AG08396 (cell line): ENCODE measurements at places on chromosomes 4 and X.

DNA sequence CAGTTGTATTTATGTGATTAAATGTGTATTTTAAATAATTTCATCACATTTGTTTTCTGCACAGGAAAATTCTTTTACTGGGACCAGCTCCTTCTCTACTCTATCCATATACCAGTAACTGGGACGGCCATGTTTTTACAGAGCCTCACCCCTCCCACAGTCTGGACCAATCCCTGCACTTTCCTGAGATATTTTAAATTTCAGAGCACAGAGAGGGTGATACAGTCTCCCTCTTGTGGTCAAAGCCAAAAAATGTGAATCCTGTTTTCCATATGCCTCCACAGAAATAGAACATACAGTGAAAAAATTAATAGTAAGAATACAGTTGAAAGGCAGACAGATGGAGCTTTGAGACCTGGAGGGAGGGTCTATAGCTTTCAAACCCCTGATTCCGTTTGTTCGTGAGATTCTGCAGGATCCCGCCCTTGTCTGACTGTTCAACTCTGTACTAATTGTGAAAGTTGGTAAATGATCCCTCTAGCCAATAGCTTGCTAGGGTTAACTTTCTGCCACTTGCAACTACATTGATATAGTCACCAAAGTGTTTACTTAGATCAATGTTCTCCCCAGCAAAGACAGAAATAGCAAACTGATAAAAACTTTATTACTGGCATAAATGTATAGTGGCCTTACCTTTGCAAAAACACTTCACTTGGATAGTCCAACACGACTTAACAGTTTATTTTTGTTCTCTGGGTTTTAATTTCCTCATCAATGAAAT, 172.2 kb downstream of the PPARGC1A start:
- DNase-seq, result peak; percentile 50

DNA sequence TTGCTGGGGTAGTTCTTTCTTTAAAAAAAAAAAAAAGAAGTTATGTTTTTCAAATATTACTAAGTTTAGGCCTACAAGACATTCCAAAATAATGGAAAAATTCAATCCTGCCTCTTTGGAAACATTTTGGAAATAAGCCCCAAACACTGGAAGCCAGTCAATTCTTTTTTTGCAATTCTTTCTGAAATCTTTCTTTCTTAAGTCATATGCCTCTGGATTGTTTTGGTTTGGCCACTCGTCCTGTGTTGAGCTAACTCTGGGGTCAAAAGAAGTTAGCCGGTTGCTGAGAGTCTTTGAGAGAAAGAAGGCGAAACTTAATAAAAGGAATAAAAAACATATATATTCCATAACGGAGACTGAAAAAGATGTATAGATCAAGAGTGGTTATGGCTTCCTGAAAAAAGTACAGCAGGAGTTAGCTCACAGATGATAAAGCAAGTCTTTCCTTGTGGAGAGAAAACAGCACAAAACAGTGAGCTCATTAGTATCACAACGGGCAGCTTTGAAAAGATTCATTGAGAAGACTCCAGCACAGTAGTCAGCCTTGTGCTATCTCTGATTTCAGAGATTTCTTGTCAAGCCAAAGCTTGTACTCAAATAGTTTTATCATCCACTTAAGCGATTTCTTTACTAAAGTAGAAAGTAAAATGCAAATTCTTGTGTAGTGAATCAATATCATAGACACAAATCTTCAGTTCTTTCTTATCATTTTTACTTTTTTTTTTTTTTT, 64.8 kb downstream of the PLS3 start:
- DNase-seq, result peak; percentile 6

DNA sequence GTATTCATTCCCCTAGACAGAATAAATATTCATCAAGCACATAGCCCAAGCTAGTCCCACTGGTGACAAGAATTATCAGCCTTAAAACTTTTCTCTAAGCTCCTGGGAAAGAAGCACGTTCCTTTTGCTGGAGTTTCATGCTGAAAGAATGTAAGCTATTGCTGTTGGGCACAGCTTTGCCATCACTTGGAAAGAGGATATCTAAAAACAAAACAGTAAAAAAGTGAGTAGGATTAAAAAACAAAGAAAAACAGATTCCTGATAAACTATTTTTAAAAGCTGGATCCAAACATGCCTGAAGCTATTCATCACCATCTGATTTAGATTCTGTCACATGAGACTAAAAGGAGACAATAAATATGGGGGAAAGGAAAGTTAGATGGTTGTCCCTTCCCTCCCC, 176.8 kb downstream of the SCFD2 start:
- peak; percentile 39 for DNase-seq

DNA sequence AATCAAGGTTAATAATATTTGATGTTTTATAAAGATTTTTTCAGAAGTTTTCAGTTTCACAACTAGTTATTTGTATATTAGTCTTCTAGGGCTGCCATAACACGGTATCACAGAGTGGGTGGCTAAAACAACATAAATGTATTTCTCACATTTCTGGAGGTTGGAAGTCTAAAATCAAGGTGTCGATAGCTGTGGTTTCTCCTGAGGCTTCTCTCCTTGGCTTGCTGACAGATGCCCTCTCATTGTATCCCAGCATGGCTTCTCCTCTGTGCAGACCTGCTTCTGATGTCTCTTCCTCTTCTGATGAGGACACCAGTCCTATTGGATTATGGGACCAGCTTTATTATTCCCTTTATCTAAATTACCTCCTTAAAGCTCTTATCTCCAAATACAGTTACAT, 1456.6 kb downstream of the STIM2 start:
- DNase-seq, result no peak

GRCh38 chr4:150316332-150317205, 238.3 kb downstream of the DCLK2 start:
- no peak for DNase-seq

GRCh38 chr4:121707344-121707743, 10.6 kb upstream of the ANXA5 start:
- no peak for DNase-seq

- DNase-seq, result no peak
Measured at GRCh38 chrX:22373766-22374165, 101.1 kb downstream of the CBLL2 start.

- DNase-seq, result no peak
Measured at GRCh38 chrX:136856551-136856950, 24.0 kb downstream of the RBMX start.

GRCh38 chrX:112233164-112233563, 150.6 kb upstream of the TRPC5 start:
- DNase-seq, result no peak

DNA sequence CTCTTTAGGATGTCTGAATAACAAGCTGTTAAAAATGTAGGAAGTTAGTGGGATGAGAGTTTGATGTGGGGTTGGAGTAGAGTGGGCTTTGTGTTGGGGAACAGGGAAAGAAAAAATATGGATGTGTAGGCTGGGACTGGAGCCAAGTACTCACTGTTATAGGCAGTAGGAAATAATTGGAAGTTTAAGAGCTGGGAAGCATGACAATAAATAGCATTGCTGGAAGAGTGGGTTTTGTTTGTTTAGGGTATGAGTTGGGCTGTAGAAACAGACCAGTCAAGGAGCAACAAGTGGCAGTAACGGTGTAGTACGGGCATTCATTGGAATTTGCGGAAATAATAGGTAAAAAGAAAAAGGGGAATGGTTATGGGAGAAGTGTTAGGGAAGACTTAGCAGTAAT, 81.6 kb downstream of the KDM6A start:
- DNase-seq, result no peak

DNA sequence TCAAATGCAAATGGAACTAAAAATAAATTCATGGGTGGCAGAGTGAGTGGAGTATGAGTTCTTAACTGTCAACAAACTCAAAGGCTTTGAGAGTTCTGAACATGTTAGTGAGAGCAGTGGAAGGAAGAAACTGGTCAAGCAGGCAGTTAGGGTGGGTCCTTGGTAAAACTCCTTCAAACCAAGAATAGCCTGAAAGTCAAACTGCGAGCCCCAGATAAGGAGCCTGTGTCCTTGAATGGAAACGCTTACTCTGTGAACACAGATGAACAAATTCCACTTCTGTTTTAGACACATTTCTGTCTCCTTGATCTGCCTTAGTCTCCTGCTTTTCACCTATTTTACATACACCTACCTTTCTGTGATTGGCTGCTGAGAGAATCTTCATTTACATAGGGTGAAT, 129.4 kb upstream of the PCDH18 start:
- DNase-seq, result no peak

GRCh38 chrX:138487866-138488265, 223.7 kb downstream of the FGF13 start:
- no peak for DNase-seq

GRCh38 chr4:46124773-46125413, 1.0 kb upstream of the GABRG1 start:
- no peak for DNase-seq

DNA sequence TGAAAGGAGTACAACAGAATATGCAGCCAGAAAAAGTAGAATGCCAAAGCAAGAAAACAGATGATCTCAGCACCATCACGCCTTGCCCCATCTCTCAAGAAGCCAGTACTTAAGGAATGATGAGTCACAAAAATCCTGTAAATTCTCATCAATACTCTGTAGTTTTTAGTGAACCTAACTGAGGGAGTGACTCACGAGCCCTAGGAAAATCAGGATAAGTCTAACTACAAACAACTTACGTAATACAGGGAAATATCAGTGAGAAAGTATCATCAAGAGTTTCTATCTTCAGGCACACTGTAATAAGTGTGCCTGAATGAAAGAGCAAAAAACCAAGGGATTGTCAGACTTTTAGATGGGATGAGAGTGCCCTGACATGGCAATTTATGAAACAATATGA, 644.4 kb downstream of the STPG2 start:
- DNase-seq, result no peak

GRCh38 chr4:86939729-86940575, 5.1 kb downstream of the AFF1 start:
- no peak for DNase-seq

DNA sequence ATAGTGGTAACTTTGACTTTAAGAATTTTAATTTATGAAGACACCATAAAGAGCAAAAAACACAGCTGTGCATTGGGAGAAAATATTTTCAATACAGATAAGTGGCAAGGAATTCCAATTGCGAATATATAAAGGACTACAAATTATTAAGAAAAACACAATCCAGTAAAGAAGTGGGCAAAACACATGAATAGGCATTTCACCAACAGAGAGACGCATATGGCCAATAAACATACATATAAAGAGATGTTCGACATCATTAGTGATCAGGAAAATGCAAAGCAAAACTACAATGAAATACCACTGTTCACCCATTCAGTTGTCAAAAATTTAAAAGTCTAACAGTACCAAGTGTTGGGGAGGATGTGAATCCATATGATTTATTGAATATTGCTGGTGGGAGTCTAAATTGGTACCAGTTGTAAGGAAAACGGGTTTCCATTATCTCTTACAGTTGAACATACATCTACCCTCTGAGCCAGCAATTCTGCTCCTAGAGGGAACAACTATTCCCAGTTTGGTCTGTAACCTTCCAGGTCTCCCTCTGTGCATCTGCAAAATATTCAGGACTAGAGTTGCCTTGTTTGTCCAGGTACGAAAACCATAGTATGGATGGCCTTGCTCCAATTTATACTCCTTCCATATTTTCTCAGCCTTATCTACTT, 1.7 kb upstream of the MPP1 start:
- DNase-seq, result no peak

GRCh38 chr4:16007471-16008095, 44.6 kb upstream of the FGFBP2 start:
- DNase-seq, result no peak

GRCh38 chrX:11941571-11941970, 183.5 kb downstream of the MSL3 start:
- DNase-seq, result no peak

DNA sequence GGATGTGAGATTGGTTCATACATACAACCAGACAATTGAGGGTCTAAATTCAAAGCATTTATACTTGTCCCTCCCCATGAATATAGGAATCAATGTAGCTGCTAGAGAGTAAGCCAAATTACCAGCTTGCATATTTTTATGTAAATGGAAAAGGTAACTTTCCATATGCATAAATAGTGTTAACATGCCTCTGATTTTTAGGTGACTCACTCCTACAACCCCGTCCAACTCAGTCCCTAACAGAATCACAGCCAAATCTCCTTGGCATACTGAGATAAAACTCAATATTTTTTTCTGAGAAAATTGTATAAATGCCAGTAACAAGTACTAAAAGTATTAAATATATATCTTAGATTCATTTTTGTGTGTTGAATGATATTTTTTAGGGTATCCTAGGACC, 67.2 kb downstream of the INPP4B start:
- no peak for DNase-seq

- no peak for DNase-seq
Measured at GRCh38 chr4:179664430-179665027, 2222.3 kb upstream of the AGA start.

- DNase-seq, result peak; percentile 56
Measured at GRCh38 chr4:54971474-54971950, 153.9 kb downstream of the KDR start.

GRCh38 chr4:185307136-185307950, 88.4 kb downstream of the LRP2BP start:
- DNase-seq, result no peak

DNA sequence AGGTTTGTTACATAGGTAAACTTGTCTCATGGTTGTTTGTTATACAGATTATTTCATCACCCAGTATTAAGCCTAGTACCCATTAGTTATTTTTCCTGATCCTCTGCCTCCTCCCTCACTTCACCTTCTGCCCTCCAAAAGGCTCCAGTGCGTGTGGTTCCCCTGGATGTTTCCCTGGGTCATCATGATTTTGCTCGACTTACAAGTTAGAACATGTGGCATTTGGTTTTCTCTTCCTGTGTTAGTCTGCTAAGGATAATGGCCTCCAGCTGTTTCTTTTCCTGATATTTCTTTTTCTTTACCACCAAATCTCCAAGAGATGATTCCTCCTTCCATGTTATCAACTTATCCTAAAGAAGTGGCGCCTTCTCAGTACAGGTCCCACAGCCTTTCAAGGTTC, 543.1 kb upstream of the ADGRL3 start:
- DNase-seq, result no peak

DNA sequence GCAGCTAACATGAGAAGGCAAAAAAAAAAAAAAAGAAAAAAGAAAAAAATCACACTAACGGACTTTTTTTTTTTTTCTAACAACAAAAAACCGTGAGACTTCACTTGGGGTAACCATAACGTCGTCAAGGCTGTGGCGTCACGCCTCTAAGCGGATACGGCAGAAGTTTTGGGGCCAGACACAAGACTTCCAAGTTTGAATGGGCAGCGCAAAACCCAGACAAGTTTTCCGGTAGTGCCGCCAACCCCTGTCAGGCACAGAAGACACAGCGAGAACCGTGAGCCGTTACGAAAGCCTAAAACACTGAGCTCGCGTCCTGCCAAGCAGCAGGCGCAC, 556 bp upstream of the SMARCA5 start:
- no peak for DNase-seq
